Forelimb muscle (tissue), 1 donor: ENCODE measurements at places on chromosomes 4 and X.

- no peak for DNase-seq
Measured at GRCh38 chr4:183350317-183351071, 28.3 kb upstream of the CLDN24 start.

DNA sequence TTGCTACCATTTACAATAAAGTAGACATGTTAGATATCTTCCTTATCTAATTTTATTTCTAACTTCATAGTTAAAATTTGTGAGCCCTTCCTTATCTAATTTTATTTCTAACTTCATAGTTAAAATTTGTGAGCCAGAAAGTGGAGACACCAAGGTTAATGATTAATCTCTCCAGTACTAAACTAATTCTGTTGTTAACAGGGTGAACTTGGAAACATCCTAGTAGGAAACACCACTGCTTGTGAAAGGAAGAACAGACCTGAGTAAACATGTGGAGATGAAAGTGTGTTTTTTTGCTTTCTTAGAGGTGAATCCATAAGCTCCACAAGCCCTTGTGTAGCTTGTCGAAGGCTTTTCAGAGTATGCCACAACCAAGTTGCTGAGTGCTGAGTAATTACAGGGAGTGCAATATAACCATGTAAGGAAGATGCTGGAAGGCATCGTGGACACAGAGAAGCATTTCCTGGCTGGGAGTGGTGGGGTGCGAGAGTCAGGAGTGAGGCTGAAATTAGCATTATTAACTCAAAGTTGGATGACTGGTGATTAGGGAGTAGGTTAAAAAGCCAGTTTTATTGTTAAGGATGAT, 118.6 kb upstream of the NEIL3 start:
- no peak for DNase-seq

DNA sequence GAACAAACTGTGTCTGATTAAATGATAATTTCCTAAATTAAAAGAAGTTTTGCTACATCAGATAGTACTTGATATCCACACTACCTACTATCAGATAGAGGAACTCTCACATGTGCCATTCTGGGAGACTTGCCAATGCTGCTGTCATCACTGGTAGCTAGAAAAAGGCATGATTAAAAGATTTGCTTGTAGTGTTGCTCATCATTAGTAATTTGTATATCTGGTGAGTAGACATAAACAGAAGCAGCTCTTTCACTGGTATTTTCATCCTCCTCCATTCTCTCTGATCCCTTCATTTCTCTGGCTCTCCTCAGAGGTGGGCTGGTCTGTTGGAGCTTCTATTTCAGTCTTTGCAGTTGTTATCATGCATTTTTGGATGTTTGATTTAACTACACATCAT, 56.0 kb downstream of the SPRY1 start:
- DNase-seq, result no peak

DNA sequence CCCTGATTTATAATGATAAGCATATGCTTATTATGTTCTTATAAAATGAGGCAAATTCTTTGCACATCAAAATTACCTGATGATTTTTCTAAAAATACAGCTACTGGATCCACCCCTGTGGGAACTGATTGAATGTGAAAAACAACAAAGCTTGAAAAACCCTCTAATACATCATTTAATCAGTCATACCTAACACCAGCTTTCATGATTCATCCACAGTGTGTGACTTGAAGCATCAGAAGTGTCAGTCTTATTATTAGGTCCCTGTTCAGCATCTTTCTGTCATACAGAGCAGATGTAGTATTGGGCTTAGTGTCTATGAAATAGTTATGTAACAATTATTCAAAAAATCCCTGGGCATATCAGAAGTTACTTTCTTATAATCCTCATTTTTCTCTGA, 671.3 kb upstream of the GALNT7 start:
- DNase-seq, result no peak

- no peak for DNase-seq
Measured at GRCh38 chr4:152161676-152162330, 374.1 kb downstream of the FBXW7 start.

- no peak for DNase-seq
Measured at GRCh38 chrX:71147496-71148277, 3.0 kb downstream of the NLGN3 start.

- DNase-seq, result no peak
Measured at GRCh38 chr4:89298788-89299152, 8.8 kb downstream of the GPRIN3 start.

GRCh38 chr4:56477192-56477702, 9.8 kb downstream of the SRP72 start:
- no peak for DNase-seq

DNA sequence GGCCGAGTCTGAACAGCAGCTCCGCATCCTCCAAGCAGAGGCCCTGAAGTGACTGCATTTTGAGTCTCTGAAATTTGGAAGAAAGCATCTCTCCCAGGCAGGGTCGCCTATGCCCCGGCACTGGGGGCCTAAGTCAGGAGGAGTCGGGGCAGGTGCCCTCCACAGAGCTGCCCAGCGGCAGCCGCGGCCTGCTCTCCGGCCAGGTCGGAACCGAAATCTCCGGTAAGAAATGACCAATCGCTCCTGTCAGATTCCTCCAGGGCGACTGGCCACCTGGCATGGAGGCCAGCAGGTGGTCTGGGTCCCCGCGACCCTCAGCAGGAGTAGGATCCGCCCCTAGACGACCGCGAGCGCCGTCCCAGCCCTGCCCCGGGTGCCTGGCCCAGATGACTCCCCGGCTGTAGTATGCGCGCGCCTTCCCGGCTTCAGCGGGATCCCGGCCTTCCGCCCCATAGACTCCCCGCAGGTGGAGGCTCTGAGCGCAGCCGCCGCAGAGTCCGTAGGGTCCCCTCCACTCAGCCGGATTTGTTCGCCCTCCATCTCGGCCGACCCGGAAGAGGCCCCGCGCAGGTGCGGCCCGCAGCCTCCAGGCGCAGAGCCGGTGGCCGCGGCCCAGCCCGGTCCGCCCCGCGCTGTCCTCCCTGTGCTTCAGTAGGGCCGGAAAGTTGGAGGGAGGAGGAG, 1.5 kb downstream of the NKX1-1 start:
- no peak for DNase-seq

- DNase-seq, result no peak
Measured at GRCh38 chrX:130758072-130758471, 144.9 kb downstream of the ENOX2 start.

DNA sequence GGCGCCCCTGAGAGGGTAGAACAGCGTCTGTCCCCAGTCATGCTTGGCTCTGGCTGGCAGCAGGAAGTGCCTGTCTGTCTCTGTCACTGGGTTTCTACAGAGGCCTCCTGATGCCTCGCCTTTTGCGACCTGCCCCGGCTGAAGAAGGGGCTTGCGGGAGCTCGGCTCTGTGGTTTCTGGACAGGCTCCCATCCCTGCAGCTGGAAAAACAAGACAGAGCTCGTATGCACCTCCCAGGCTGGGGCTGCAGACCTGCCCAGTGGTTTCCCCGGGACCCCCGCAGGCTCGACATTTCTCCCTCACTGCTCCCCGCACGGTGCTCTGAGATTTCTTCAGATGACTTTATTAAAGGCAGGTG, 57.0 kb upstream of the SORCS2 start:
- DNase-seq, result no peak

DNA sequence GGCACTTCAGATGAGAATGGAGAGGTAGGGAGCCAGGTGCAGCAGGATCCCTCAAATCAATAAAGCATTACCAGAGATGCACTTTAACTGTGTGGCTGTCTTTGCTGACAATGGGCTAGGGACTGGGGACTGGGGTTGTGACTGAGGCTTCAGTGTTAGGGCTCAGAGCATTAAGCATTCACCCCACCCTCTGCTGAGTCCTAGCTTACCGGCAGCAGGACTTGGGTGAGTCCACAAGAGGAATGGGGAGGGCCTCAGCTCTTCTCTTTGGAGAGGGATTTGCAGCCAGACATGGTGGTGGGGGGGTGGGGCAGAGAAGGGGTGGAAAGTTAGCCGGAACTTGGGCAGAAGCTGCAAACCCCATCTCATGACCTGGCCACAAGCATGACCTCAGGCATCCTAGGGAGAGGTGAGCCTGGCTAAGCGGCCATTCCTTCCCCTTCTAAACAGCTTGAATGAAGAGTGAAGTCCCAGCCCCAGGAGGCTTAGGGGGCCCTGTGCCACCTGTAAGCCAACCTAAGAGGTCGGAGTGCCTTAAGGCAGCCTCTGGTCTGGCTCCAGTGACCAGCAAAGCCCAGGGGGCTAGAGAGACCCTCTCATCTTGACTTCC, 78.4 kb downstream of the STARD8 start:
- DNase-seq, result no peak

GRCh38 chr4:95548738-95549245, at the start of gene UNC5C:
TSS of gene UNC5C (minus strand) at chr4:95548973.
- no peak for DNase-seq

DNA sequence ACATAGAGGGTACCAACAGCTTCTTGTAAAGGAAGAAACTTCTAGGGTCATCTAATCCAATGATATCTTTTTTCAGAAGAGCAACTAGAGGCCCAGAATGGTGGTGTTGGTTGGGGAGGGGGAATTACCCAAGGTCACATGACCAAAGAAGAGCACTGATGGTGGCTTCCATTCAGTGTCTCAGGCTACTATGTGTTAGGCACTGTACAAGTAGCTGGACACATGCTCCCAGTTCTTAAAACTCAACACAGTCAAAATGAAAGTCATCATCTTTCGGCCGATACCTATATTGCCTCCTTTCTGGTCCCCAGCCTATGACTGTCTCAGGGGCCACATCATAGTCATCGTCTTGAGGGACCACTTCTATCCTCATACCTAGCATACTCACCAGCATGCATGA, 88.1 kb downstream of the ARHGAP6 start:
- no peak for DNase-seq

- DNase-seq, result no peak
Measured at GRCh38 chrX:130575831-130576389, 174.1 kb downstream of the RBMX2 start.

DNA sequence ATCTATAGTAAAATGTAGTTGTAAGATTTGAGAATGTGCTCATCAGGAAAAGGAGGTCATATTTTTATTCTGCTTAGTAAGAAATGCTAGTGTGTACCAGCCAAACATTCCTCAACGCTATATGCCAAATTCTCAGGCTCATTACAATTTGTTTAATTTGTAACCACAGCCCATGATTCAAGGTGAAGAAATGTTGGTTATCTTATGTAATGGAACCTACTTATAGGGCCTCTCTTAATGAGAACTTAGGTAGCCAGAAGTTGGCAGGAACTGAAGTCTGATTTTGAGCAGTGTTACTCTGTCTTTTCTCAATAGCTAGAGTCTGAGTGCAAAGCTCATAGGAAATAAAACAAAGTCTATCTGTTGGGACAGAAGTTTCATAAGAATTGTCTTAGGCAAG, 595.0 kb downstream of the GLUD2 start:
- no peak for DNase-seq

GRCh38 chr4:127503111-127503510, 129.6 kb upstream of the INTU start:
- DNase-seq, result no peak

DNA sequence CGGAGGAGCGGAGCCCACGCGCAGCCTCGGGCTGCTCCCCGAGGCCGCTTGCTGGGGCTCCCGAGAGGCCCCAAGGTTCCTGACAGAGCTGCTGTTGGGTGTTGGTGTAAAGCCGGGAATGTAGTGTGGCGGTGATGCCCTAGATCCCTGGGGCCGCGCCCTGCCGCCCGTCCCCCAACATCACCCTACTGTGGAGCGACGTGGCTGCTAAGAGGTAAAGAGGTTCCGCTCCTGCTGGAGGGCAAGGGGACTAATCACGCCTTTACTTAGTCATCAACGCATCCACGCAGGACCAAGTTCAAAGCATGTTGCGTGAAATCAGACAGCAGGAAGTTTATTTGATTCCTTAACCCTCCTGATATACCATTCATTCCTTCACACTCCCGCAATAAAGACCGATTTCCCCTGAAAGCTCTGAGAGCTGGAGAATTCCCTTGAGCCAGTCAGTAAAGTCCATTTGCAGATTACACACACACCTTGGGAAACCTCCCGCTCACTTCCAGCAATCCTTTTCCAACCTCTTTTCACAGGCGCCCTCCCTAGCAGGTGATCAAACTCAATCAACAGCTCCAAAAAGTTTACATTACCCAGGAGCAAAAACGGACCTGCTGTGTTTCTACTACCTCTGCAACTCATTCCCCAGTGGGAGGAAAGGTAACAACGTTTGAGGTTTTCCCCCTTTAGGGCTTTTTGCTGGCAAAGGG, 579 bp upstream of the GABRA2 start:
- no peak for DNase-seq

GRCh38 chr4:27398631-27399310, 538.1 kb downstream of the STIM2 start:
- peak; percentile 86 for DNase-seq

DNA sequence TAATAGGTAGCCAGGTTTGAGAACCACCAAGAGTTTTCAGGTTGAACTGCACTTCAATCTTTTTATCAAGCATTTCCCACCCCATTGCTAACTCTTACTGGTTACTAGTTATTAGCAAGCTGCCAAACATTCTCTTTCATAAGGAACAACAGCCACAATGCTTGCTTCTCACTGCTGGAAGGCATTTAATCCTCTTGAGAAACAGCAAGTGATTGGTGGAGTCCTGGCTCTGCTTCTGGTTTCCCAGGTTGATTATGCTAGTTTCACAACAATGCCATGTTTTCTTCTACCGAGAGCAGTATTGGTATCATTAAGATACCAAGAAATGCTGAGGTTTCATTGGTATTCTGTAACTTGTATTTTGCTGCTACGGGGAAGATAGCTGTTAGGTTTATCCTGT, 32.2 kb upstream of the TXLNG start:
- DNase-seq, result no peak

- DNase-seq, result no peak
Measured at GRCh38 chr4:26130841-26131432, 189.9 kb upstream of the RBPJ start.

GRCh38 chr4:84529169-84529751, 30.2 kb upstream of the NKX6-1 start:
- DNase-seq, result no peak

GRCh38 chr4:158350161-158350560, 139.9 kb downstream of the TMEM144 start:
- DNase-seq, result no peak
